ENCODE measurements at places on chromosomes 7 and 10. TPM values are rescaled to one million over a fixed set of nuclear protein-coding genes. Genes with fewer than 3 reads are reported as not detected.

The UTF1 gene
- not detected for polyA plus RNA-seq

DNA sequence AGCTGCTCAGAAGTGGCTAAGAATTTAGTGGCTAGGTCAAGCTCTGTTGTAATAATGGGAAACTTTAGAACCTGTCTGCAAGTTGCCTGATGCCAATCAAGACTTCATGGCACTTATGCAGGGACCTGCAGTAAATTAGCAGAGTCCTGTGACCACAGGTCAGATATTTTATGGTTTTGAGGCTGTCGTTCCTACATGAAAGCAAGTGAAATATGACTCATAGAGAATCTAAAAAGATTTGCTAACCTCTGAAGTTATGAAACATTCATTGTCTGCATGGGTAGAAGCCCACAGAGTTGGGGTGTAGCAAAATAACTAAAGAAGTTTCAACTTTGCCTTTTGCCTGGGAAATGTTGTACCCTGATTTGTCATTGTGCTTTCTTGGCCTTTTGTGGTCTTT is 32.3 kb downstream of the SLC39A12 start:
- no peak for DNase-seq

The RBP4 gene
- 6.2 TPM for polyA plus RNA-seq

The GALNT17 gene
- polyA plus RNA-seq = 6.5 TPM

GRCh38 chr7:35697414-35698175 is 2.7 kb upstream of the HERPUD2 start:
- DNase-seq = no peak

DNA sequence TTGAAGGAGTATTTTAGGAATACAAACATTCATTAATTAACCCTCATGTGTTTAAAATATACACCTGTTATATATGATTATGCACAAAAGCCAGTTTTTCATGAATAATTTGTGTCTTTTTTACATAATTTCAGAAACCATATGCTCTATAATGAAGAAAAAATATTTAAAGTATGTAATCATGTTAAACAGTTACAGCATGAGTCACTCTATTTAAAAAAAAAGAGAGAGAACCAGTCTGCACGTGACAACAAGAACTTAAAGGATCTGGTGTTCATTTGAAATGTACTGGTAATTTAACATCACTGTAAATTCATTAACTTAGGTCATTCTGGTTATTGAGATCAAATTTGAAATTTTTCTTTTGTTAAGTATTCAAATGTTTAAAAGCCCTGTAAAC is 228.5 kb downstream of the CACNB2 start:
- DNase-seq = no peak

GRCh38 chr10:127990846-127991542 is 84.1 kb downstream of the PTPRE start:
- DNase-seq = no peak

- no peak for DNase-seq
These were observed 182.2 kb downstream of the FGFR2 start for GRCh38 chr10:121416071-121416470.

GRCh38 chr10:81021428-81022129 is 483.9 kb downstream of the SH2D4B start:
- DNase-seq = no peak

DNA sequence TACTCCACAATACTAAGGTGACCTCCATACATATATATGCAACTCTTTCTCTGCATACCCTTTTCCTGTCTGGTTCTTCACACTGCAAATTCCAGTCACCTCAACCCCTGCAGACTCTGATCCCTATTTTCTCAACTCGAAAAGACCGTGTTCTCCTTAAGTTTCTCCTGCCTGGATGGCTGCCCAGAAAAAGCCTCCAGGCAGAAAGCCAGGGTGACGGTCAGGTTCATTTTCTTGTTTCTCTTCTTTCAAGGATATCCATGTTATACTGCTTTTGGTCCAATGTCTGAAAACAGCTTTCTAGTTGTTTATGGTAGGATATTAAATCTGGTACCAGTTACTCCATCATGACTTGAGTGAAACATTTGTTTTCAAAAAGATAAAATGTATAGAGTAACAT is 267.8 kb upstream of the MYO3A start:
- DNase-seq = no peak

DNA sequence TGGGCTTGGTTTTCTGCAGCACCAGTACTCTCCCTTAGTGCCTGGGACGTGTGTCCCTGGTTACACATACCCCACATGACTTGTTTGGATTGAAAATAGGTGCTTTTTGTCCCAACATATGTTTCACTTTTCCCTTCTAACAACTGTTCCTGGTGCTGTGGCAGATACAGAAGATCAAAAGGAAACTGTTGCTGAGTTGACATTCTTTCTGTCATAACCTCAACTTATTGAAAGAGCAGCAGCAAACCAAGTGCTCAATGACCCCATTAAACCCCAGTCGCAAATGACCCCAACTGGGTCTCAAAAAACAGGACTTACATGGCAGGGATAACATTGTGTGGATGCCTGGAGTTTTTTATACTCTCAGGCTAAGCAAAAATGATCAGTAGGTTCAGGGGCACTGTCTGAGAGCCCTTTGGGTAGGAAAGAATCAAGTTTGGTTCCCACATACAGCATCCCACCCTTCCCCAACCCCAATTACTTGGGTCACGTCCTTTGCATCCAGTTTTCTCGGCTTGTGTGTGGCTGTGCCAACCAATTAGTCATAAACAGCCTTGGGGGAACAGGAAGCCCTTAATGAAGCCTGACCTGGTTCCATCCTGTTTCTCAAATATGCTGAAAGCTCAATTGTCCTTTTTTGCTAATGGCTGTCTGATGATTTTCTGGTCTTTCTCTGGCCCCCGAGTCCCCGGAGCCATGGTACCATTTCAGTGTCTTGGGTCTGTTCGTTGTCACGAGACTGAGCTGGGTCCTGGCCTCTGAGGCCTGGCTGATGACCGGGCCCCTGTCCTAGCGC is 4.9 kb downstream of the HKDC1 start:
- no peak for DNase-seq

DNA sequence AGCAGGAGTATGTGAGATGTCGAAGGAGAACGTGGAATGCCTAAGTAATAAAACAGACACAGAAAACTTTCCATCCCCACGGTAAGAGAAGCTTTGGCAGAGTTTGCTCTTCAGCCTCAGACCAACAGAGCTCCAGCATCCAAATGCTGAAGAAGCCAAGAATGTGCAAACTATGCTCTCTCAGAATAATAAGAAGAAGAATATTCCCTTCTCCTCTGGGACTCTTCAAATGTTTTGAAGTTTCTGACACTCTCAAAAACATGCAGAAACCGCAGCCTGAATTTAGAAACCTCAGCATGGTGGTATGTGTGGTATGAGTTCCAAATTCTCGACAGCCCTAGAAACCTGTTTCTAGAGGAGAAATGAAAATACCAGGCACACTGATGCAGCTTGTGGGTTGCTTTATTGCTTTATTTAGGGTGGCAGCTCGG is 113.3 kb downstream of the KCNMA1 start:
- DNase-seq = no peak

The OR2A7 gene
- polyA plus RNA-seq = not detected

The ANK3 gene
- polyA plus RNA-seq = 6.7 TPM

The CALML5 gene
- polyA plus RNA-seq = 16.2 TPM

- no peak for DNase-seq
These were observed 106.6 kb downstream of the ACTR3B start for GRCh38 chr7:152866125-152866524.

The FKBP9 gene
- polyA plus RNA-seq = 22.8 TPM

DNA sequence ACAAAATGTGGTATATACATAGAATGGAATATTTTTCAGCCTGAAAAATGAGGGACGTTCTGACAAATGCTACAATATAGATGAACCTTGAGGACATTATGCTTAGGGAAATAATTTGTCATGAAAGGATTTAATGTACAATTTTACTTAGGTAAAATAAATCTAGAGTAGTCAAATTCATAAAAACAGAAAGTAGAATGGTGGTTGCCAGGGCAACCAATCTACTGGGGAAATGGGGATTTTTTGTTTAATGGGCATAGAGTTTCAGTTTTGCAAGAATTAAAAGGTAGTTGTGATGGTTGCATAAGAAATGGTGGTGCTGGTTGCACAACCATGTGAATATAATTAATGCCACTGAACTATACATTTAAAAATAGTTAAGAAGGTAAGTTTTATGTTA is 296.0 kb upstream of the SP4 start:
- no peak for DNase-seq

The SLC16A9 gene
- polyA plus RNA-seq = 2.9 TPM

DNA sequence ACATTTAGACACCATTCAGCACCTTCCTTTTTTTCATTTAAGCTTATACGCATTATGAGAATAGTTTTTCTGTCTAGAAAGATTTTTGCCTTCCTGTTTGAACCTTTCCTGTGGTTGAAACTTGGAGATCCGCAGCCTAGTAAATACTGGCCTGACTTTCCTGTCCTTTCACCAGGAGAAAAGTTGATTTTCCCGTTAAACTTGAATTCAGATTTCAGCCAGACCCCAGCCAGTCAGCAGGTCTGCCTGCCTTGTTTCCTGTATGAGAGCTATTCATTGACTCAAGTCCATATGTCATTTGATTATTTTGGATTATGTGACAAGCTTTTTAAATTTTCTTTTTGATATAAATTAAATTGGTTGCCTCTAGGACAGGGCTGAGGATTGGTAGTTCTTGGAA is 71.5 kb downstream of the EVX1 start:
- peak; percentile 78 for DNase-seq

The SEMA3D gene
- 0.44 TPM for polyA plus RNA-seq

The NEBL gene
- 7.5 TPM for polyA plus RNA-seq

The PBLD gene
- 10.7 TPM for polyA plus RNA-seq

- DNase-seq = no peak
These were observed 148.5 kb downstream of the POLR1F start for GRCh38 chr7:19560111-19560883.

The TWIST1 gene
- polyA plus RNA-seq = 4.6 TPM

DNA sequence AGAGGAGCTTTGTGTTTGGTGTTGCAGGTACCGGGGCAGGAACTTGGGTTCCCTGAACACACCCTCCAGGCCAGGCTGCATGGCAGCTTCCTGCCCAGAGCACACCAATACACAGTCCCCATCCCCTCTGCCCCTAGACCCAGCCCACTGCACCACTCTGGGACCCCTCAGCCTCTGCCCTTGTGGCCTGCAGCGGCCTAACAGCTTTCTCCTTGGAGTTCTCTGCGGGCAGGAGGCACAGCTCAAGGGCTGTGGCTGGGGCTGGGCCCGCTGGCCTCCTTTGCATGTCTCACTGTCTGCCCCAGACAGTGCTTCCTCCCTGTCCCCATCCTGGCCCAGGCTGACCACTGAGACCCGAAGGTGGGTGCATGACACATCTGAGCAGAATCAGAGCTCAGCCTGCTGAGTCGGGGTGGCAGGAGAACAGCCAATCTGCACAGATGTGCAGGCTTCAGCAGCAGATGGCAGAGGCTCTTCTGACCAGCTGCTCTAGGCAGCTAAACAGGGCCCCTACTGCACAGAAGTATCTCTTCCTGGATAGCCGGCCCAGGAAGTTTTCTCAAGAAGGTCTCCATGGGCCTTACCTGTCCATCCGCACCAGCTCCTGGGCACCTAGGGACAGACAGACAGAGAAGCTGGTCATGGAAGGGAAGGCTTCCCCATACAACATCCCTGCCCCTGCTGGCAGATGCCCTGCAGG is 20.8 kb downstream of the VSIR start:
- DNase-seq = no peak

The BNIP3 gene
- 31.5 TPM for polyA plus RNA-seq

- DNase-seq = no peak
These were observed 43.8 kb downstream of the CALCR start for GRCh38 chr7:93530701-93531100.

GRCh38 chr10:71971311-71971731 is 7.1 kb downstream of the CHST3 start:
- DNase-seq = no peak

DNA sequence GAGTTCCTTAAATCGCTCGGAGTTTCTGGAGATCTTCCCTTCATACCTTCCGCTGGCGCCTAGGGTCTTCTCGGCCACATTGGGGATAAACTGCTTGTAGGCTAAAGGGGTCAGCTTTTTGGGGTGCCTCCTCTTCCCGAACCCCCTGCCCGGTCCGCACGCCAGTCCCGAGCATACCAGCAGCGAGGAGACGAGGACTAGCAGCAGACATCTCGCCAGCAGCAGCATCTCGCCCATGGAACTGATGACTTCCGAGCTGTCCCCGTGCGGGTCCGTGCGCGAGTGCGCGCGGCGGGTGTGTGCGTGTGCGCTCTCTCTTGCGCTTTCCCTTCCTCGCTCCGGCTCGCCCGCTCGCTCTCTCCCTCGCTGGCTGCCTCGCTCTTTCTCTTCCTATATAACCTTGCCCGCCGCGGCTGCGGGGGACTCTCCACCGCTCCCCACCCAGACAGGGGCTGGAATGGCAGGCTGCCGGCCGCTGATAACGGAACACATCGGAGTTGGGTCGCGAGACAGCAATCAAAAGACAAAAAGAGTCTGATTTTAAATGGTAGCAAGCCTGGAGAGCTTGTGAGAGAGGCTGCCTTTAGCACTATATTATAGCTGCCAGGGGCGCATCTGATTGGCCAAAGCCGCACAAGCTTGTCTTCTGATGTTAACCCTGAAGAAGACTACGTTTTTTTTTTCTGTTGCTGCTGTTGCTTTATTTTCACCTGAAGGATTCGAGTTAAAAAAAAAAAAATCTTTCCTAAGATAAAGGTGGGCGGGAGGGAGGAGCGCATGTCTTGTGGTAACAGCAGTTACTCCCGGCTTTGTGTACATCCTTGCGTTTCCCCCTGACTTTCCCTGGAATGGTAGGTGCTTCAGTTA is at the start of gene SHH:
Gene SHH (minus strand): TSS at position 569 of the 867 bp plus-strand sequence. CDS start 341 bp downstream, at position 228.
- no peak for DNase-seq

DNA sequence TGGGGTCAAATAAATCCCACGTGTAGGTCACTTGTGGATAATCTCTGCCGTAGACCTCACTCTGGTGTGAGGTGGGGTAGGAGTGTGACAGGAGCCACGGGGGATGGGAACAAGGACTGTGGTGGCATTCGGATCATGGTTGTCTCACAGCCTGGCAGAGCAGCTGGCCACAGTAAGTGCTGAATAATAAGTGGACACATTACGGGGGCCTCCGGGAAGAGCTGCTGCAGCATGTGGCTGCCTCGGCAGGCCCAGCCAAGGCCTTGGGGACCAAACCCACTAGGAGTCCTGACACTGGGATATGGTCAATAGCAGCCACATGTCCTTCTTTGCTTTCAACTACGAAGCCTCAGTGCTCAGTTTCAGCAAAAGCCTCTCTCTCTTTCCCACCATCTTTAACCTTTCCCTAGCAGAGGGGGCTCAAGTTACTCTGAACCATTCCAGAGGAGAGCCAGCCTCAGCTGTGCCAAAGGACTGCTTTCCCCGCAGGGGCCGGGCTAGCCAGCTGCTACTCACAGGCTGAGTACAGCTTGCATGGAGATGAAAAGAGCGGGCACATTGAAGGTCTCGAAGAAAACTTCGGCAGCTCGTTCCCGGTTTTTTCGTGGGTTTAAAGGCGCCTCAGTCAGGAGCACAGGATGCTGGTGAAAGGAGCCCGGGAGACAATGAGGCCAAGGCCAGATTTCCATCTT is 17.3 kb downstream of the ACTR1A start:
- no peak for DNase-seq

GRCh38 chr10:101867931-101868330 is 24.3 kb upstream of the KCNIP2 start:
- no peak for DNase-seq

DNA sequence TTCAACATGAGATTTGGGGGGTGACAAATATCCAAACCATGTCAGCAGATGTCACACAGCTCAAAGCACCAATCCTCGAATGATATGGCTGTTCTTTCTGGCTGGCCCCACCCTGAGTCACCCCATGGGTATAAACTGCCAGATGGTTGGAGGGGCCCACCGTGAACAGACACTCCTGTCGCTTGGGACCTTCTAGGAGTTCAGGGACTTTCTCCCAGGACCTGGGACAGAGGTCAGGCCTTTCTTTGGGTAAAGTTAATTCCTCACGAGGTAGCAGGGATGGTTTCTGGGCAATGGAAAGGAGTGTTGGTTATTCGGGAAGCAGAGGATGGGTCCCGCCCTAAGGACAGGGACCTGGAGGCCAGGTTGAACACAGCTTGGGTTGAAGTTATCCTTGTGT is 262.0 kb downstream of the ACTR3B start:
- no peak for DNase-seq
